NCI-H187 treated with DMSO at 0.1 percent for 48 hours (cell line): ENCODE measurements at places on chromosomes 5 and 9.

- no peak for DNase-seq
Measured at GRCh38 chr5:56269216-56269927, 36.2 kb upstream of the ANKRD55 start.

DNA sequence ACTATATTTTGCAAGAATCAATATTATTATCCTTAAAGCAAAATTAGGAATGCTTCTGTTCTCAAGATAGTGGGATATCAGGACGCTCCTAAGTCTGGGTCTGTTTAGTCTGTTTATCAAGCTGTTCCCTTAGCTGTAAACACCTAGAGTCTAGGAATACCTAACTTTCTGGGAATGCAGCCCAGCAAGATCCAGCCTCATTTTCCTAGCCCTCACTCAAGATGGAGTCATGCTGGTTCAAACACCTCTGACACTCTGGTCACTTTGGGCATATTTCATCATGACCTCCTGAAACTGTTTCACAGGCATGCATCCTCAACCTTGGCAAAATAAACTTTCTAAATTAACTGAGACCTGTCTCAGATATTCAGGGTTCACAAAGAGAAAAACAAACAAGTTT is 14.4 kb upstream of the MRPS30 start:
- no peak for DNase-seq

- DNase-seq, result no peak
Measured at GRCh38 chr5:43604699-43605098, 1.7 kb downstream of the NNT start.

DNA sequence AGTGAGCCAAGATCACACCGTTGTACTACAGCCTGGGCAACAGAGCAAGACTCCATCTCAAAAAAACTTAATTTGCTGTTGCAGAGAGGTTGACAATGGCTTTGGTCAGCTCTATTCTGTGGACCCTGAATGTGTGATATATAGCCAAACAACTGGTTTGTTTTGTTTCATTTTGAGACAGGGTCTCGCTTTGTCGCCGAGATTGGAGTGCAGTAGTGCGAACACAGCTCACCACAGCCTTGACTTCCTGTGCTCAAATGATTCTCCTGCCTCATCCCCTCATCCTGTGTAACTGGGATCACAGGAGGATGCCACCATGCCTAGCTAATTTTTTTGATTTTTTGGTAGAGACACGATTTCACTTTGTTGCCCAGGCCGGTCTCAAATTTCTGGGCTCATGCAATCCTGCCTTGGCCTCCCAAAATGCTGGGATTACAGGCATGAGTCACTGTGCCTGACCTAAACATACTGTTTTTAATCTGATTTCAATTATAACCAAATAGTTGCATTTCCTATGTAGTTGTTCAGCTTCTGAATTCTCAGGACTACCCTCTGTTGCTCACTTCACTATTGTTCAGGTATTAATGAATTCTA is 9.8 kb downstream of the RNF183 start:
- DNase-seq, result no peak

DNA sequence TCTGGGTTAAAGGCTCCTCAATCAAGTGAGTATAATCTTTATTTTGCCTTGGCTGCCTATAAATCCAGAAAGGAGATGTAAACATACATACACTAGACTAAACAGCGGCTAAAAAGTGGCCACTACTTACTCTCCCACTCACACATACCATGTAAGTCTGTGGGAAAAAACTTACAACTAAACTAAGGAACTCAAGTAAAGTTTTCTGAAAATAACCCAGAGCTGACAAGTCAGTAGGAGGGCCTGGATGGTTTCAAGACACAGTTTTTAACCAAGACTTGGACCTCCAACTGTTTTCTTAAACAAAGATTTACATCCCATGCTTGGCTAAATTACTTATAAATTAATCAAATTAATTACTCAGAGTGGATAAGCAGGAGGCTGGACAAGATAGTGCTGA is 64.5 kb downstream of the CEP120 start:
- DNase-seq, result no peak
